Dermis blood vessel endothelial cell (primary cell): ENCODE measurements at places on chromosomes 2 and 18.

DNA sequence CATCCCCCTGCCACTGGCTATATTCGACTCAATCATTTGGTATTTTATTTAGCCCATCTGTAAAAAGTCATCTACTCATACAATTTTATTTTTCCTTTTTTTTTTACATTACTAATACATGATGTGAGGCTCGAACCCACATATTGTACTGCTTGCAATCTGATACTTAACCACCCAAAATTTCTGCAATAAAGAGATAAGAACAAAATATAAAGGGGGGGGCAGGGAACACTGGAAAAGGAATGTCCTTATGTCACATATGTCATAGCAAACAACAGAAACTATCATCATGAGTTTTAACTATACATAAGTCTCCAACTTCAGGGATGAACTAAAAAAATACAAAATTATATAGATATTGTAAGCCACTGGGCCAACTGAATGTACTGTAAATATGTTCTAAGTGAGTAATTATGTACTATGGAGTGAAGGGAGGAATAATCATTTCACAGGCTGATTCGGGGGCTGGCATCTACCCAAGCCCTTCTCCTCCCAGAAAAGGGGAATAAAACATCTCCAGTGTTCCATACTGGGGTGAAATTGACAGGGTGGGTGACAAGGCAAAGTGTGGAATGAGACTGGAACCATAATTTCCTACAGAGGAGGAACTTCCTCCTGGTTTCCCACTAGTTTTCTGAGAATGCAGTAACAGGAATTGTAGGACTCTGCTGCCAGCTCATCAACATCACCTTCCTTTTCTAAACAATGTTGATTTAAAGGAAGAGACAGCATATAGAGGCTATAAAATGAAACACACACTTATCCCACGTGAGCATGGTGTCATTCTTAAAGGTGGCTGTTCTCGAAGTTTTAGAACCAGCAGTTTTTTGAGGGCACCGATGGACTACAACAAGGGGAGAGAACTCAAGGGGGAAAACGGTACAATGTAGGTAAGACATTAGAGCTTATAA, 79.5 kb downstream of the FARSB start:
- DNase-seq: peak; percentile 26

GRCh38 chr2:192932376-192932775, 737.6 kb upstream of the TMEFF2 start:
- DNase-seq: no peak

GRCh38 chr2:193141-193671, 70.6 kb downstream of the SH3YL1 start:
- no peak for DNase-seq

DNA sequence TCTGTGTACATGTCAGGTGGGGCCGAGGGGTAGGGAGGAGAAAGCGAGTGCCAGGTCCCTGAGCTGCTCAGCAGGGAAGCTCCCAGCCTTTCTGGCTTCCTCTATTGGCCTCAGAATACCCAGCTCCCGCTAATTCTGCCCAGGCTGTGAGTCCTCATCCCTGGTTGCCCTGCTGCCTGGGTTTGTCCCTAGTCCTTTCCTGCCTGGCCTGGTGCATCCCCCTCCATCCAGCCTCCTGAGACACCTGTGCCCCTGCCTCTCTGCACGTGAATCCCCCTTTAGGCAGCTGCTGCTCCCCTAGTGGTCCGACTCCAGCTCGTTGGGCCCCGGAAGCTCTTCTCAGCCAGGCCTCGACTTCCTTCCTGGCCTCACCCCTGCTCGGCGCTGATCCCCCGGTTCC, 54.6 kb downstream of the INHBB start:
- DNase-seq: no peak

DNA sequence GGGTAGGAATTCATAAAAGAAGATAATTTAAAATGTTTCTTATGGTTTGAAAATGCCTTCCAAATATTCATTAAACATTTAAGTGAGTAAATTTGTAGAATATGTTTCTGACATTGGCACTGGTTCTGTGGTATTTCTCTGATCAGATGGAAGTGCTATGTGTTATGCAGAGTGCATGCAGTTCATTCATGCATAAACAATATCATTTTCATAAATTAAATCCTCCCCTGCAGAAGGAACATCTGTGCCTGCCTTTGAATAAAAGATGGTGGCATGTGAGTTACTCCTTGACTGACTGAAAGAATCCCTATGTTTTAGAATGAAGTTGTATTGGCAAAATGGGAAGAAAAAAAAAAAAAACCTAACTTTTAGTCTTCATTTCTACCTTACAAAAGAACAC, 5.9 kb downstream of the NEUROD1 start:
- no peak for DNase-seq

GRCh38 chr2:217353591-217353990, 493.7 kb upstream of the TNP1 start:
- no peak for DNase-seq

DNA sequence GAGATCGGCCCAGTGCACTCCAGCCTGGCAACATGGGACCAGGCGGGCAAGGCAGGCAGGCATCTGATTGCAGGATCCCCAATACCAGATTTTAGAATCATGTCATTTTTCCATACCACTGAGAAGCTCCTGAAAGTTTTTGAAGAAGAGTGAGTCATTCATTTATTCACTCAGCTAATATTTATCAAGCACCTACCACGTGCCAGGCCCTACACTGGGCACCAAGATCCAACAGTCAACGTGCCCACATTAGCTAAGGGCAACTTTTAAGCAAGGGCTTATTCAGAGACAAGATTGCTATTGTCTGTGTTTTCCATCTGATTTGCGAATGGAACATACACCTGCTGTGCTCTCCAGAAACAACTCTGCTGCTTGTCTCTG, 126.8 kb upstream of the LGALSL start:
- no peak for DNase-seq

DNA sequence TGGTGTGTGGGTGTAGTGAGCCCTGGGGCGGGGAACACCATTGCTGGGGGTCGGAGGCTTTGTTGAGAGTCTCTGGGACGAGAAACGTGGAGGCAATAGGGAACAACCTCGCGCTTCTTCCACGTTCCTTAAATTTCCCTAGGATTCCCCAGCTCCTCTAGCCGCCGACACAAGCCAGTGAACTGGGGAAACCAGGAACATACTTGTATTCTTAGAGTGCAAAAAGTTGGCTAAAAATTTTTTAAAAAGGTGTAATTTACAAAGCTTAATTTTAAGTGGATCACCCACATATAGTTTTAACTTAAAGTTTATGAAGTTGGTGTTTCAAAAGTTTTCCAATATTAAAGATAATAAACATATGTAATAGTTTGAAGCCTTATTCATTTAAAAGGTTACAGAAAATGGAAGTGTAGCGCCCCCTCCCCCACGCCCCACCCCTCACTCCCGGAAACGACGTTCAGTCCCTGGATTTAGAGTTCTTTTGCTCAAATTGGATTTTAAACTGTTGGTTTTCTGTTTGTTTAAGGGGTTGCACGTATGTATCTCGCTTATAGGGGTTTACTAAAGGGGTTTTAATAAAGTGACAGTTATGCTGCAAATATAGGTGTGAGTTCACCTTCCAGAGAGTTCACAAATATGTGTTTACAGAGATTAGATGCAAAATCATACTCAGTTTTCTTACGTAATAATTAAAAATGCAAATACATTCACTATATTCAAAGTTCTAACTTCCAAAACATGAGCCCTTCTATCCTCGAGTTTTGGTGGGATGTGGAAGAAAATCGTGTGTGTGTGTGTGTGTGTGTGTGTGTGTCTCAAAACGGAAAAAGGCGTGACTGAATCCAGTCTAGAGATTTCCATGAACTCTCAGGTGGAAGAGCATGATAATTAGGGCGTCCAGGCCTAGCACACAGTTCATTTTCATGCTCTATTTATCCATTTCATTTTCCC, 872 bp downstream of the DSG2 start:
- no peak for DNase-seq
